ENCODE measurements at places on chromosomes 2 and 18.

DNA sequence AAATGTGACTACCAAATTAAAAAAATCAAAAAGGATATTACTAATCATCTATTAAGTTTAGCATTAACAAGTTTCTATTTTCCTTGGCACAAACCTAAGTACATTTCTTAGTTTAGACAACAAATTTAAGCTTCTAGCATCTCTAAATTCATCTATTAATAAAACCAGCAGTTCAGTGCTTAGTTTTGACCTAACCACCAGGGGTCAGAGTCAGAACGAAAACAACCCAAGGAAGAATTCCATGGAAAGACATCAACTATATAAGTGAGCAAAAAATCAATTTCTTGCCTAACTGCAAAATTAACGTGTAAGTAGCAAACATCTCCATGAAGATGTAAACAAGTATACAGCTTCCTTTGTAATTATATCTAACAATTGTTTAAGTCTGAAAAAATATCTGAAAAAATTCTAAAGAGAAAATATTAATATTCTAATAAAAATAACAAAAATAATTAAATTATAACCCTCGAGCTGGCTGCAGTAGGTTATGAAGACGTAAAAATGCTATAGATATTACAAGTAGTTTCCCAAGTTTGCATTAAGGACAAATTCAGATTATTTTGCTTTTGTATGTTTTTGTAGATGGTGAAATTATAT is 83.7 kb downstream of the CERKL start:
- no peak for DNase-seq
- H3K27ac ChIP-seq = no peak overlapping the region
- H3K4me3 ChIP-seq = no peak overlapping the region
- H3K36me3 ChIP-seq = no peaks in the 10 kb centered on the region
- H3K4me1 ChIP-seq = no peaks in the 10 kb centered on the region
- no peaks in the 10 kb centered on the region for H3K27me3 ChIP-seq

DNA sequence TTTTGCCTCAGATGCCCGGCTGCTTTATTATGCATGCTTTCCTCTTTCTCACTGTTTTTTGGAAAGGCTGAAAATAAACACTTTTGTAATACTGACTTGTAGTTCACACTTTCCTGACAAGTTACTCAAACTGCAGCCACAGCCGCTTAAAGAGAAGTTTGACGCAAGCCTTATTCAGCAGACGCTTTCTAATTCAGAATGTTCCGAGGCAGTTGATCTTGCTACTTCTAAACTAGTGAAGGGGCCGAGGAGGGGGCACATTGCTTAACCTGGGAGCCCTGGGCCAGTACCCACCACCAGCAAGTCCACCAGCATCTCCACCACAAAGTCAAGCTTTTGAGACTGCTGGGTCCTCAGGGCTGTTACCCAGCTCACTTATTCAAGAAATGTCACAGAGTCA is 71.8 kb upstream of the SPRED2 start:
- no peaks in the 10 kb centered on the region for H3K36me3 ChIP-seq
- H3K27me3 ChIP-seq = no peaks in the 10 kb centered on the region
- H3K4me1 ChIP-seq = no peaks in the 10 kb centered on the region
- no peak for DNase-seq
- H3K27ac ChIP-seq = no peak overlapping the region

- DNase-seq = no peak
- no peaks in the 10 kb centered on the region for H3K36me3 ChIP-seq
- peaks cover 9% of the 10 kb centered on the region for H3K27me3 ChIP-seq
- H3K27ac ChIP-seq = no peak overlapping the region
Measured at GRCh38 chr2:235286622-235287374, 207.0 kb upstream of the AGAP1 start.

- no peaks in the 10 kb centered on the region for H3K27me3 ChIP-seq
- no peak overlapping the region for H3K27ac ChIP-seq
- no peaks in the 10 kb centered on the region for H3K36me3 ChIP-seq
- no peak overlapping the region for H3K4me3 ChIP-seq
Measured at GRCh38 chr2:221931251-221931991, 359.3 kb upstream of the EPHA4 start.

DNA sequence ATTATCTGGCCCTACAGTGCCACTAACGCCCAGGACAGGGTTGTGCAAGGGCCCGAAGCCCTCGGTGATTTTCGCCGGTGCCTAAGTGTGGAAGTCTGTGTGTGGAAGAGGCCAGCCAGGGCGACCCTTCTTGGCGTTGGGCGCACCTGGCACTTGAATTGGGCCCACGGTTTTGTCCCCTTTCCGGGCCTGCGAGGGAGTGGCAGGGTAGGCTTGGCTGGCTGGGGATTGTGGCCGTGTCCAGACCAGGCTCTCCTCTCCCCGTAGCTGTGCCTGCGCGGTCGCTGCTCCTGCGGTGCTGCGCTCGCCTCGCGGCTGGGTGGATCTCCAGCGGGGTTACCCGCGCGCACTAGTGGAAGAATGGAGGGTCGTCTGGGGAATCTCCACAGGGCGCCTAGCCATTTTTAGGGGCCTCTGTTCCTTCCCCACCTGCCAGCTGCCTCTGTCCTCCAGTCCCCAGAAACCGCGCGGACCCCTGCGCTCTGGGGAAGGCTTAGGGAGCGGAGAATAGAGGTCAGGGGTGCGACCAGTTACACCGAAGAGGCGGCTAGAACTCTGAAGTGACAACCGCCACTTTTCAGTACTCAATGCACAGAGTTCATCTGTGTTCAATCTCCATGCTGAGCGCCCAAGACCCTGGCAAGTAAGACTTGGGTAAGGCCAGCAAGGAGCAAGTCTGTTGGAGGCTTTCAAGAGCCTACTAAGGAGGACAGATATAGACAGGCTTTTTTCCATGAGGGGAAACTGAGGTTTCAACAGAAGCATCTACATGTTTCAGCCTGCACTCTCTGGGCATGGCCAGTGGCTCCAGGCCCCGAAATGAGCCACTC is 16.0 kb downstream of the EVX2 start:
- no peak for DNase-seq
- H3K4me3 ChIP-seq = no peak overlapping the region
- peaks cover 83% of the 10 kb centered on the region for H3K27me3 ChIP-seq
